Stromal cell of bone marrow (primary cell): ENCODE measurements at places on chromosomes 5 and 9.

GRCh38 chr9:17600962-17601593 is 22.2 kb downstream of the SH3GL2 start:
- peak; percentile 17 for DNase-seq

- no peak for DNase-seq
These were observed 41.5 kb upstream of the NOTCH1 start for GRCh38 chr9:136587145-136587943.

- peak; percentile 51 for DNase-seq
These were observed 208.5 kb downstream of the ROR2 start for GRCh38 chr9:91741522-91741921.

DNA sequence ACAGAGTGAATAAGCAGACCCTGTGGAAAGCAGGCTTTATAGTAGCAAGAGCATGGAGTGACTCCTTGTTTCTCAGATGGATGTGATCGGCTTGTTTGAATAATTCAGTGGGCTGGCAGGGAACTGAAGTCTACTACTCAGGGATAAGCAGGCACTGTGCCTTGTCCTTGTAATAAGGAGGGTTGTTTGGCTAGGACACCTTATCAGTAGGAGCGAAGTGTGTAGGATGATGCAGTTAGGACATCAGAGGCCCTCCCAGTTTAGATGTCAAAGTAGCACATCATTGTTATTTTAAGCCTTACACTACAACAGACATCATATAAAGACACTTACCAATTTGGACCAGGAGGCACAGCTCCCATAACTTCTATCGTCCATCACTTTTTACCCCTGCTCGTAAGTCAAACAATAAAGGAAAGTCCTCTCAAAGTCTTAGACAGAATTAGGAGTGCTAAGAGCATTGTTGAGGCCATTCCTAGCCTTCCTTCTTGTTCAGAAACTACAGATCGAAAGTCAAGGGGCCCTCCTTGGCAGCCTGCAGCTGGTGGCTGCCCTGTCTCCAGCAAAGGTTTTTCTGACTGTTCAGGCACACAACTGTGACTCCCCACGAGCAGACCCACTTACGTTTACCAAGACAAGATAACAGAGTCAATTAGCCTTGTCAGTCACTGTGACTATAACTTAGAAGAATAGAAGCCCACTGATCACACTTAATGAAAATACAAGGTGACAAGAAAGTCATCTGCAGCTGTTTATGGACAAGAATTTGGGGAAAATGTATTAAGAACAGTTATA is 218.6 kb downstream of the SNX18 start:
- DNase-seq, result no peak

- DNase-seq, result no peak
These were observed 157.9 kb upstream of the ALDH1B1 start for GRCh38 chr9:38234479-38235170.
